ENCODE measurements at places on chromosomes 12 and 14. TPM values are rescaled to one million over a fixed set of nuclear protein-coding genes. Genes with fewer than 3 reads are reported as not detected.

Gene TOMM20L
- total RNA-seq = not detected

Gene ALDH6A1
- total RNA-seq = 25.0 TPM

Gene ACSS3
- 0.43 TPM for total RNA-seq

Gene PMCH
- 0.36 TPM for total RNA-seq

Gene PTPRR
- total RNA-seq = 0.86 TPM

Gene ANO2
- total RNA-seq = 12.6 TPM

Gene SP1
- total RNA-seq = 61.3 TPM

Gene C14orf119
- total RNA-seq = 41.9 TPM

Gene PRPF39
- 43.6 TPM for total RNA-seq

Gene PLXNC1
- 0.07 TPM for total RNA-seq

Gene SLC22A17
- total RNA-seq = 1.1 TPM

Gene PTHLH
- total RNA-seq = 4.1 TPM

Gene IL22
- total RNA-seq = not detected

Gene APOF
- not detected for total RNA-seq

Gene CBLN3
- total RNA-seq = 1.6 TPM

Gene ADAMTS20
- not detected for total RNA-seq

Gene ATL1
- 1.2 TPM for total RNA-seq

Gene MYBPC1
- not detected for total RNA-seq

Gene PTCSC3
- total RNA-seq = not detected

Gene TCTN1
- 13.7 TPM for total RNA-seq

Gene SMCO2
- total RNA-seq = 0.50 TPM

Gene LTBP2
- total RNA-seq = 256 TPM

Gene DAO
- total RNA-seq = not detected

Gene OR4K13
- not detected for total RNA-seq

Gene AACS
- 24.5 TPM for total RNA-seq

Gene KLRB1
- total RNA-seq = not detected

Gene RERGL
- total RNA-seq = not detected

Gene GSC
- total RNA-seq = not detected

Gene NFATC4
- 20.2 TPM for total RNA-seq

Gene RPS6KL1
- 12.5 TPM for total RNA-seq

Gene CLEC4C
- not detected for total RNA-seq

Gene RAB35
- 40.3 TPM for total RNA-seq

Gene DDX54
- total RNA-seq = 72.2 TPM

Gene OAS2
- 10.3 TPM for total RNA-seq

Gene NEUROD4
- total RNA-seq = not detected

Gene SRRM4
- not detected for total RNA-seq

Gene STK38L
- 43.3 TPM for total RNA-seq

Gene SMOC1
- total RNA-seq = 0.14 TPM

Gene MANSC4
- total RNA-seq = 0.14 TPM

Gene SLC39A9
- 110 TPM for total RNA-seq

Gene SLC25A29
- total RNA-seq = 35.8 TPM

Gene ESRRB
- total RNA-seq = under 0.01 TPM

Gene CCDC175
- not detected for total RNA-seq

Gene L2HGDH
- 4.8 TPM for total RNA-seq

Gene ZNF10
- 4.9 TPM for total RNA-seq

Gene STYK1
- 14.4 TPM for total RNA-seq

Gene MMP19
- 0.36 TPM for total RNA-seq

Gene MGAT4C
- under 0.01 TPM for total RNA-seq

Gene KLHL33
- not detected for total RNA-seq

Gene FBLN5
- 2.9 TPM for total RNA-seq

All from thoracic aorta endothelial cell (primary cell).